ENCODE measurements at places on chromosomes 16 and 17.

- DNase-seq = no peak
Observed at GRCh38 chr17:61875804-61876203, 12.5 kb upstream of the BRIP1 start.

- DNase-seq = no peak
Observed at GRCh38 chr17:19708431-19709175, 7.8 kb downstream of the SLC47A2 start.

- DNase-seq = no peak
Observed at GRCh38 chr16:12775656-12776236, 27.9 kb downstream of the CPPED1 start.

DNA sequence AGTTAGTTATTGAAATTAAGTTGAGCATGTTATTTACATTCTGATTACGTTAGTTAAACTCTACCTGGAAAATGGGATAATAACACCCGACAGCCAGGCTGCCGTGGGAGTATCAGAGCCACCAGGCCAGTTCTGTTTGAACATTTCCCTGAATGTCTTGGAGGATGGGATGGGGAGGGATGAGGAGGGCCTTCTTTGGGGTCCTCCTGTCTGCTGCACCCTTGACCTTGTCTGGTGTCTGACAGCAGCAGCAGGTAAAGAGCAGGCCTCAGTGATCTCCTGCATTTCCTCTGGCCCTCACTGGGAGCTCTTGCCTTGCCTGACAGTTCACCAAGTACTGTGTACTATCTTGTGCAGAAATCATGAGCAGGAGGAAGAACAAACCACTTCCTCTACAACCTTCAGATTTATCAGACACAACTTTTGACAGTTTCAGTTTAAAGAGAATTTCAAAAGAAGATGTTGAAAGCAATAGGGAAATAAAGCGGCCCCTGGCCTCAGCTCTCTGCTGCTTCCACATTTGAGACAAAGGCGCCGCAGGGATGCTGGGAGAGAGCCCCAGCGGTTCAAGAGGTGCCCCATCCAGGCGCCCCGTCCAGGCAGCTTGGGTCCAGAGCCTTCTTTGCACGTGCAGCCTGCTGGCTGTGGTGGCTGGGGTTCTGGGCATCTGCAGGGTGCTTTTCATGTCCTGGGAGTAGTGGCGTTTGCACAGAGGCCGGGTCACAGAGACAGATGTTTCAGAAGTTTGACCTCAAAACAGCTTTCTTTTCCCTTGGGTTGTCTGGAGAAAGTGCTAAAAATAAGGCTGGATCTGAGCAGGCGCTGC is 25.3 kb downstream of the CMIP start:
- no peak for DNase-seq

DNA sequence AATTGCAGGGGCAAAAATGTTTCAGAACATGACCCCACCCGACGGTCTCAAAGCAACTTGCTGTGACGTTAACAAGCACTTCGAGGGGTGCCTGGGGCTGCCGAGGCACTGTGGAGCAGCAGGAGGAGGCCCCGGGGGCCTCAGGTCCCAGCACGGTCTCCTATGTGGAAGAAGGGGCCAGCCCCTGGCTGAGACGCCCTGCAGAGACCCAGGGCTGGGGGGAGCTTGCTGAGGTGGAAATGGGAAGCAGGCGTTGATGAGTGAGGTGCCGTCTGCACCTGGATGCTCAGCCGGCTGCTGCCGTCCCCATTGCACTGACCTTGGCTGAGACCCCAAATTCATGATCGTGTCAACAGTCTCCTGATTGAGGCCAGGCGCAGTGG is 46.5 kb downstream of the NT5M start:
- DNase-seq = no peak

DNA sequence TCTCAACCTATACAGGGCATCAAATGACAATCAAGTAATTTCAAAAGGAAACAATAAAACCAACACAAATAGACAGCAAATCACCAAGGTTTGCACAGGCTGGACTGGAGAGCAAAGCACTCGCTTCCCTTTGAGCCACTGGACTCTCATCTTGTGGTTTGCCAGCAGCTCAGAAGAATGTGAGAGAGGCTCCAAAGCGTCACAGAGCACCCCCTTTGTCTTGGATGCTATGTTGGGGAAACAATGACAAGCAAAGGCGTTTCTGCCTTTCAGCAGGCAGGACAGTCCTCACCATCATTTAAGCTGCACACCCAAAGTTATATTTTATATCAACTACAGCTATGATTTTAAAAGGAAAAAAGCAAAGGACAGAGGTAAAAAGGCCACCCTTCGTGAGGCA is 13.2 kb downstream of the SLC6A4 start:
- DNase-seq = no peak

- DNase-seq = peak; percentile 89
Observed at GRCh38 chr16:67244387-67245185, 2.7 kb downstream of the FHOD1 start.

DNA sequence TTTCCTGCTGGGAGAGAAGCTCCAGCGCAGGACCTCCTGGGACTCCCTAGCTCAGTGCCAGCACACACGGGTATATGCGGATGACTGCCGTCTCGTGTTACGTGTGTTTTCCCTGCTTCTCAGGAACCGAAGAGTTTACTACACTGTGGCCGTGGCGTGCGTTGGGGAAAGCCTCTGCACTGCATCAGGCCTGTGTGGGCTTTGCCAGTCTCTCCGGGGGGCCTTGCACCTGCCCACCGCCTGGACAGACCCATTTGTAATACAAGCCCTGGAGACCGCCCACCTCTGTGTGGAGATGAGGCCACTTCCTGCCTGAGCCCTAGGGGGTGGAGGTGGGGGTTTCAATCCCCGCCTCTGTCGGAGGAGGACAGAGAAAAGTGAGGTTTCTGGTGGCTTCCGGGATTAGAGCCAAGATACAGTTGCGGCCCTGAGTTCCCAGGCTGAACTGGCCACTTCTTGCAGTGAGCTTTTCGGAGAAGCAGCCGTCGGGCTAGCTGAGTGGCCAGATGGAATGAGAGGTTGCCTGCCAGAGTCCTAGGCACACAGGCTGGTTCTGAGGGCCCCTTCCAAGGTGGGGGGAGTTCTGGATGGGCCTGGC is 43.4 kb upstream of the GSE1 start:
- DNase-seq = peak; percentile 49

- peak; percentile 94 for DNase-seq
Observed at GRCh38 chr17:17151962-17152361, 54.2 kb downstream of the PLD6 start.

DNA sequence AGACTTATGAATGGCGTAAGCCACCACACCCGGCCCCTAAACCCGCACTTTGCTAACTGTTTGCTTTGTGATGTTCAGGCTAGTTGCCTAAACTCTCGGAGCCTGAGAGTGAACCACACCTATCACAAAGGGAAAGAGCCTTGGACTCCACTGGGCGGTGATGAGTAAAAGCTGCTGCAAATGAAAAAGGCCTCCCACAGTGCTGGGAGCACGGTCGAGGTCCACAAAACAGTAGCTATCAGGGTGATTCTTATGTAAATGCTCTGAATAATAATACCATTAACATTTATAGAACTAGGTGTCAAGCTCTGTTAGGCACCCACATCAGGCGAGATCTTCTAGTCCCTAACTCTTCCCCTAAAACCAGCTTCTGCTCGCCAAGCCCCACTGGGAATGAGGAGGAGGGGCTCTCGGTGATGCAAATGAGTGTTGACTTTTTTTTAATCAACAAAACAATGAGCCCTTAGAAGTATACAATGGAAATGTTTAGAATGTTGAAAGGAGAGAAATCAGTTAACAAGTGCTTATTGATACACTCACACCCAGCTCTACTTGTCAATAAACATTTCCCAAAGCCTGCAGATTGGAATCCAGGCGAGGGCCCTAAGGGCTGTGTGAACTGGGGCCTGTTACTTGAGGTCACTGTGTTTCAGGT is 19.8 kb downstream of the FBRS start:
- no peak for DNase-seq

DNA sequence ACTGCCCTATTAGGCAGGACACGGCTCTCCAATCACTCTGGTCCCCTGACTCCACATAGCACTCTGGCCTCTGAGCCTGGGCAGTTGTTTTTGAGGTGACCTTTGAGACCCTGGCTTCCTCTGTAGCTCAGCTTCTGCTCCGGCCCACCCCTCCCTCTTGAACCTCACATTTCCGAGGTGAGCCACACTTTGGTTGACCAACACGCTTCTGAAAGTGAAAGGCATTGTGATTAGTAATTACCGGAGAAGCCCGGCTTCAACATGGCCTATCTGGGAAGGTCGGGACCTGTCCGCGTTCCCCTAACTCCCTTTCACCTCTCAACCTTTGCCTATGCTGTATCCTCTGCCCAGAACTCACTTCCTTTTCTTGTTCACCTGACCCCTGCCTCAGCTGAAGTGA is 10.3 kb upstream of the ITGAX start:
- no peak for DNase-seq

DNA sequence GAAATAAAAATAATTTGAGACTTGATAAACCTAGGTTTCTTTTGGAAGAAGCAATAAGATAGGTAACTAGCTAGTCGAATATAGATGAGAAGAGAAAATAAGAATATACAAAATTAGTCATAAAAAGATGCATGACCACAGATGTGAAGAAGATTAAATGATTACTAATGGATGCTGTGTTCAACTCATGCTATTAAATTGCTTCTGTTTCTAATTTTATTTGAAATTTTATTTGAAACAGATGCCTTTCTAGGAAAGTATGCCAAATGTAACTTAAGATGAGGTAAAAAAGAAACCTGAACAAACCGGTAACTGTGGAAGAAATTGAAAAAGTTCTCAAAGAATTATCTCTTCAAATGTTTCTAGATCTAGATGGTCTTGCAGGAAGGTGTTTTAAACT is 91.6 kb downstream of the OR1D5 start:
- DNase-seq = no peak

- DNase-seq = no peak
Observed at GRCh38 chr16:73161977-73162376, 114.0 kb upstream of the ZFHX3 start.

DNA sequence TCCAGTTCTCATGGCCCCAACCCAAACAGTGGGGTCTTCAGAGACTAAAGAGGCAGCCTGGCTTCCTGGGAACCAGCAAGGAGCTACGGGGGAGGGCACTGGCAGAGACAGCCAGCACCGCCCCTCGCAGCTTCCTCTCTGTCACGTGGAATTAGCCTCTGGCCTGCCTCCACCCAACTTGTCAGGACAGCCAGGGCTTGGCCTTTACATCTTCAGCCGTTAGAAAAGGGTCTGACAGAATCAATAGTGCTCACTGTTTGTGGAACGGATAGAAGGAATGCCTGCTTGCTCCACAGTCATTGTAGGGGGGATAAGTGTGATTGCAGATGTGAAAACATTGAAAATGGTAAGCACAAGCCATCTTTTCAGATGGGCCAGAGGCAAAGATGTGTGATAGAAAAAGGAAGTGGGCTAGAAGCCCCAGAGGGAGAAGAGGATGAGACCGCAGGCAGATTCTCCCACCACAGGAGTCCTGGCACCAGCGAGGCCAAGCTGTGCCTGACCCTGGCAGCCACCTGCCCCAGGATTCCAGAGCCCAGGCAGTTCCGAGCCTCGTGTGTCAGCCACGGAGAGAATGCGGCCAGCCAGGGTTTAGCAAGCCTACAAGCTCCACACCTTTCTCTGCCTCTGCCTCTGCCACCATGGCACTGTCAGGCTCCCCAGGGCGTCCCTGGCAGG is 18.6 kb downstream of the GRIN2C start:
- peak; percentile 23 for DNase-seq

DNA sequence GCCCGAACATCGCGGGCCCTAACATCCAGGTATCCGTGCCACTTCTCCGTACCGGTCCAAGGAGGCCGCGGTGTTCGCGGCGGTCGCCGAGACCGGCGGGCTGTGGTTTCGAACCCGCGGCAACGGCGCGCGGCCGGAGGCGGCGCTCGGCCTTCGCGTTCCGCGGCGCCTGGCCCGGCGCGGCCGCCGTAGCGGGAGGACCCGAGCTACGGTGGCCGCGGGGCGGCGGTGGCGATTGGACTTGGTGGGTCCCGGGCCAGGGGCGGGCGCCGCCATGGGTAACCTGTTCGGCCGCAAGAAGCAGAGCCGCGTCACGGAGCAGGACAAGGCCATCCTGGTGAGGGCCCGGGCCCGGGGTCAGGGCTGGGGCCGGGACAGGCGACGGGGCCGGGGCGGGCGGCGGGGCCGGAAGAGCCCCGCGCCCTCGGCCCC is at the start of gene CHMP6:
Gene CHMP6 (plus strand): TSS at position 197 of the 432 bp plus-strand sequence. CDS start 78 bp downstream, at position 275.
- DNase-seq = peak; percentile 78
